ENCODE measurements at places on chromosomes 16 and 17.

GRCh38 chr16:69767459-69768229 lies 5.5 kb downstream of the WWP2 start:
- DNase-seq: peak; percentile 25
- H3K4me1 ChIP-seq: peaks cover 55% of the 10 kb centered on the region
- peaks cover under 1% of the 10 kb centered on the region for H3K36me3 ChIP-seq
- H3K27ac ChIP-seq: no peak overlapping the region

GRCh38 chr17:11539637-11540036 lies 58.6 kb upstream of the DNAH9 start:
- DNase-seq: no peak
- no peaks in the 10 kb centered on the region for H3K4me1 ChIP-seq

DNA sequence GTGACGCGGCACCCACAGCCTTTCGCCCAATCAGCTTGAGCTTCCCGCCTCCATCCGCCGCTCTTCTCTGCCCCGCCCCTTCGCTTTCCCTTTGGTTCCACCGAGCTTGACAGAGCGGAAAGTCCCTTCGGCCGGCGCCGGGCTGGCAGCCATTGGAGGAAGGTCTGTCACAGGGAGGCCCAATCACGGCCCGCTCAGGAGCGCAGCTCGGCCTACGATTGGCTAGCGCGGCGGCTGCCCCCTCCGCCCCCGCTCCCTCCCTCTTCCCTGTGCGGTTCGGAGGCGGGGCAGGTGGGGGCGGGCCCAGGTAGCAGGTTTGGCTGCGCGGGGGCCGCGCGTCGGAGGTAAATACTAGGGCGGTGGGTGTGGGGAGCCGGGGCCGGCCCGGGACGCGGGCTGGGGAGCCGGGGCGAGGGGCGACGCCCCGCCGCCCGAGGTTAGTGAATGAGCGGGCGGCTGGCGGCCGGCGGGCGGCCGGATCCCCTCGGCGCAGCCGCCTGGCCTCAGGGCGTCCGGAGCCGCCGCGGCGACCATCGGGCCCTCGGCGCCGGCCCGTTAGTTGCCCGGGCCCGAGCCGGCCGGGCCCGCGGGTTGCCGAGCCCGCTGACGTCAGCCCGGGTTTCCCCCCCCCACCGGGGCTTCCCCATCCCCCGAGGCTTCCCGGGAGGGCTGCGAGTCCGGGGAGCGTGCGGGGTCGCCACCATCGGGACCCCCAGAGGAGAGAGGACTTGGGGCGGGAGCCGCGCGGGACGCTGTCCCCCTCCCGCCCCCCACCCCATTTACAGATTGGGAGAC lies at the start of gene CYLD:
CYLD (plus strand) TSS at position 306 of the 795 bp plus-strand sequence. CDS start 7,613 bp downstream, outside the sequence.
- peak; percentile 100 for DNase-seq
- H3K4me1 ChIP-seq: peaks cover 44% of the 10 kb centered on the region
- no peaks in the 10 kb centered on the region for H3K27me3 ChIP-seq
- H3K27ac ChIP-seq: peak within 1 kb of the TSS; percentile 97

- peaks cover 7% of the 10 kb centered on the region for H3K4me1 ChIP-seq
- H3K27me3 ChIP-seq: no peaks in the 10 kb centered on the region
- no peak overlapping the region for H3K4me3 ChIP-seq
- no peak for DNase-seq
- peaks cover 5% of the 10 kb centered on the region for H3K36me3 ChIP-seq
- no peak overlapping the region for H3K27ac ChIP-seq
These were observed 28.7 kb downstream of the ADGRG5 start for GRCh38 chr16:57571098-57571497.

GRCh38 chr17:17322516-17323510 lies 19.6 kb downstream of the NT5M start:
- H3K36me3 ChIP-seq: no peaks in the 10 kb centered on the region
- DNase-seq: no peak
- no peak overlapping the region for H3K27ac ChIP-seq
- H3K4me1 ChIP-seq: no peaks in the 10 kb centered on the region
- H3K4me3 ChIP-seq: no peak overlapping the region

DNA sequence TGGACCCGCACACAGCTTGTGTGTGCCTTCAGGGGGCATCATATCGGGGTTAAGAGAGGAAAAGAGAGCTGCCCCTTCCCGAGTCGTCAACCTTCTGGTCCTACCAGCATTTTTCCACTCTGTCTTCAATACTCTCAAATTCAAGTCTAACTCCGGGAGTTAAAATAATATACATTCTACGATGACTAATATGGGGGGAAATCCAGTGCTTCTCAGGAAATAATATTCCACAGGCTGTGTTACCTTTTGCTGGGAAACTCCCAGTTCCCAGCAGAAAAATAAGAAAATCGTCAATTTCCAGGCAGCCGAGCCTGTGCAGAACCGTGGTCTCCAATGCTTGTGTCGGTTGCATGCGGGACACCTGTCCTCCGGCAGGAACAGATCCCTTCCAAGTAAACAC lies 105.0 kb upstream of the FOXF1 start:
- no peaks in the 10 kb centered on the region for H3K36me3 ChIP-seq
- no peak overlapping the region for H3K27ac ChIP-seq
- no peak for DNase-seq
- H3K4me3 ChIP-seq: no peak overlapping the region
- H3K4me1 ChIP-seq: no peaks in the 10 kb centered on the region

- no peaks in the 10 kb centered on the region for H3K4me1 ChIP-seq
- H3K27ac ChIP-seq: no peak overlapping the region
- DNase-seq: no peak
- H3K36me3 ChIP-seq: peaks cover 23% of the 10 kb centered on the region
- no peak overlapping the region for H3K4me3 ChIP-seq
- no peaks in the 10 kb centered on the region for H3K27me3 ChIP-seq
These were observed 132.5 kb downstream of the AATF start for GRCh38 chr17:37081287-37081686.

DNA sequence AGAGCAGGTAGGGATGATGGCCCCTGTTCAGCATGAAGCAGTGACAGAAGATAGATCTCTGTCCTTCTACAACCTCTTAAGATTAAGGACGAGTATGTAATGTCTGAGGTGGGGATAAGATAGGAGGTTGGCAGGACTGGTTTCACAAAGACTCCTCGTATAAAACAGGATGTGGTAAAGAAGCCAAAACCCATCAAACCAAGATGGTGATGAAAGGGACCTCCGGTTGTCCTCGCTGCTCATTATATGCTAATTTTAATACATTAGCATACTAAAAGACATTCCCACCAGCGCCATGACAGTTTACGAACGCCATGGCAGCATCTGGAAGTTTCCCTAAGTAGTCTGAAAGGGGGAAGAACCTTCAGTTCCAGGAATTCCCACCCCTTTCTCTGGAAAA lies 27.3 kb downstream of the MIS12 start:
- H3K4me3 ChIP-seq: no peak overlapping the region
- H3K27ac ChIP-seq: no peak overlapping the region
- DNase-seq: no peak
- H3K36me3 ChIP-seq: peaks cover 35% of the 10 kb centered on the region

- no peaks in the 10 kb centered on the region for H3K27me3 ChIP-seq
- peak overlapping the region; percentile 88 for H3K4me3 ChIP-seq
- peaks cover 24% of the 10 kb centered on the region for H3K36me3 ChIP-seq
- H3K27ac ChIP-seq: peak overlapping the region; percentile 99
- peak; percentile 92 for DNase-seq
- peaks cover 57% of the 10 kb centered on the region for H3K4me1 ChIP-seq
These were observed 834 bp upstream of the STAT3 start for GRCh38 chr17:42389135-42389417.

GRCh38 chr16:66382966-66383299 lies 16.4 kb downstream of the CDH5 start:
- no peak overlapping the region for H3K4me3 ChIP-seq
- no peak overlapping the region for H3K27ac ChIP-seq
- DNase-seq: no peak
- no peaks in the 10 kb centered on the region for H3K36me3 ChIP-seq
- H3K27me3 ChIP-seq: no peaks in the 10 kb centered on the region
- no peaks in the 10 kb centered on the region for H3K4me1 ChIP-seq

- H3K27me3 ChIP-seq: no peaks in the 10 kb centered on the region
- H3K4me1 ChIP-seq: peaks cover 5% of the 10 kb centered on the region
- no peak overlapping the region for H3K4me3 ChIP-seq
- no peak overlapping the region for H3K27ac ChIP-seq
- H3K36me3 ChIP-seq: peaks cover 11% of the 10 kb centered on the region
These were observed 26.9 kb downstream of the GPT2 start for GRCh38 chr16:46911038-46911437.

- peaks cover 23% of the 10 kb centered on the region for H3K4me1 ChIP-seq
- H3K36me3 ChIP-seq: peaks cover 73% of the 10 kb centered on the region
- H3K4me3 ChIP-seq: no peak overlapping the region
- no peak for DNase-seq
- H3K27me3 ChIP-seq: no peaks in the 10 kb centered on the region
- H3K27ac ChIP-seq: no peak overlapping the region
These were observed 53.6 kb upstream of the ICAM2 start for GRCh38 chr17:64073771-64074703.

DNA sequence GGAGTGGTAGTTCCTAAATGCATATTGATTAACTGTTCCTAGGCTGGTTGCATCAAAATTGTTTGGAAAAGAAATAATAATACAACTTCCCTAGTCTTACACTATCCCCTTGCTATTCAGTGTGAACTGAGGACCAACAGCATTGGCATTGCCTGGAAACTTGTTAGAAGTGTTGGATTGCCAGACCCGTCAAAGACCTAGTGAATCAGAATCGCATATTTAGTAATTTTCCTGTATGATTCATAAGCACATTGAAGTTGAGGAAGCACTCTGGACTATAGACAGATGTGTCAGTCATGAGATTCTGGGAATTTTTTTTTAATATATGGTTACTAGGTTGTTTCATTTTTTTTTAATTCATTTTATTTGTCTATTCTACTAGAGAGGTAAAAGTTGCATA lies 34.7 kb upstream of the KCNJ16 start:
- H3K36me3 ChIP-seq: no peaks in the 10 kb centered on the region
- H3K4me3 ChIP-seq: no peak overlapping the region
- H3K27ac ChIP-seq: no peak overlapping the region
- no peaks in the 10 kb centered on the region for H3K4me1 ChIP-seq

DNA sequence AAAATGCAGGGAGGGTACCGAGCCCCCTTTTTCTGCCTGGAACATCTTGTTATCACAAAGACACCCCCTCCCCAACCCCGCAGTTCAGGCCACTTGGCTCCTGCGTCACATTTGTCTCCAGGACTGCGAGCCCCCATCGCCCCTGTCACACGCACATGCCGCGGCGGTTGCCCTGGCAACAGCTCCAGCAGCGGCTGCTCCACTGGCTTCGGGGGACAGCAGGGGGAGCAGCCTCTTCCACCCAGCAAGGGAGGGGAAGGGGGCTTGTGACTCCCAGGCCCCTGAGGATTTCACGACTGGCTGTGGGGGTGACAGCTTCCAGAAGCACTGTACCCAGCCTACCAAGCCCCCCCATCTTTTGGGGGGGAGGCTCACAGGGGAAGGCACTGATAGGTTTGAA lies 2.6 kb downstream of the BAIAP3 start:
- no peak for DNase-seq
- no peaks in the 10 kb centered on the region for H3K36me3 ChIP-seq
- H3K4me1 ChIP-seq: peaks cover 21% of the 10 kb centered on the region
- no peak overlapping the region for H3K4me3 ChIP-seq

DNA sequence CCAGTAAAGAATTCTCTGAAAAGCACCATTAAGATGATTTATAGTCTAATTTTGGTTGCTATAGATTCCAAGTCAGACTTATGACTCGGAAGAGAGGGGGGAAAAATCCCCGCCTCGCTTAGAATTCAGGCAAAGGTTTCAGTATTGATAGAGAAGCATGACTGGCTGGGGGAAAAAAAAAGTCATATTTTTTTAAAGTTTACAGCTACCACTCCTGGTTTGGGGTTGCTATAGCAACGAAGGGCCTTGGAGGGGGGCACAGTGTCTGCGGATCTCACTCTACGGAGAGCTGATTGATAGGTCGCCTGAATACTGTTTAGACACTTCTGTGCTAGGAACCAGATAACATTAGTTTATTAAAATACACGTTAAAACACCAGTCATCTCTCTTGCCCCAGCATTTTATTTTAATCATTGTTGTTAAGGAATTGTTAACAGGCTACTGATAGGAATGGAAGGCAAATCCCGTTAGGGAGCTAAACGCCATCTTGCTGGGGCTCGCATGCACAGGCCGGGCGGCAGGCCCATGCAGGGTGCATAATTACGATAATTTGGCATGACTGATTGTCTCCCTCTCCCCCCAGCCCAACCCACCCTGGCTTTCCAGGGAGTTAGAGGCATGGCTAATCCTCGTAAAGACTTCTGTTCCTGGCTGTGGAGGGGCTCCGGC lies 380.0 kb upstream of the XYLT1 start:
- H3K27ac ChIP-seq: no peak overlapping the region
- no peak for DNase-seq
- no peaks in the 10 kb centered on the region for H3K4me1 ChIP-seq

DNA sequence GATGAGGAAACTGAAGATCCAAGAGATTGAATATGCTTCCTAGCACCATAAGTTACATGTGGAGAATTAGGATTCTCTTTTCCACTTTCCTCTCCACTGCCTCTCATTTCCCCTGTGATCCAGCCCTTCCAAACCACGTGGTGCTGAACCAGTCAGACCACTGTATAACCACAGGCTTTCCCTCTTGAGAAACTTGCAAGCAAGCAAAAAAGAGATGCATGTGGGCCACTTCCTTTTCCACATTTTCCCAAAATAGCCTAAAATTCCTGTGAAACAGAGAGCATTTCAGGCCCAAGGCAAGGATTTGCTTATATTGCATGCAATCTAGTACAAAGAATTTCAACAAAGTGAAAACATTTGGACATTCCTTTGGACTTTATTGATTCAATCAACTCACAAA lies 59.3 kb upstream of the KSR1 start:
- H3K27me3 ChIP-seq: peaks cover 9% of the 10 kb centered on the region
- H3K4me3 ChIP-seq: no peak overlapping the region
- H3K4me1 ChIP-seq: no peaks in the 10 kb centered on the region
- no peaks in the 10 kb centered on the region for H3K36me3 ChIP-seq
- no peak overlapping the region for H3K27ac ChIP-seq
- DNase-seq: no peak

GRCh38 chr16:86771506-86772460 lies 193.4 kb downstream of the FOXL1 start:
- no peaks in the 10 kb centered on the region for H3K4me1 ChIP-seq
- no peaks in the 10 kb centered on the region for H3K36me3 ChIP-seq
- no peak overlapping the region for H3K4me3 ChIP-seq
- DNase-seq: no peak
- H3K27me3 ChIP-seq: peaks cover 16% of the 10 kb centered on the region

- H3K27me3 ChIP-seq: peaks cover 11% of the 10 kb centered on the region
- DNase-seq: no peak
- no peaks in the 10 kb centered on the region for H3K36me3 ChIP-seq
- no peak overlapping the region for H3K27ac ChIP-seq
- no peaks in the 10 kb centered on the region for H3K4me1 ChIP-seq
These were observed 115.0 kb downstream of the SPACA3 start for GRCh38 chr17:33106525-33107165.

- H3K36me3 ChIP-seq: no peaks in the 10 kb centered on the region
- DNase-seq: peak; percentile 68
- peaks cover 4% of the 10 kb centered on the region for H3K27me3 ChIP-seq
- peaks cover 30% of the 10 kb centered on the region for H3K4me1 ChIP-seq
- H3K4me3 ChIP-seq: no peak overlapping the region
- H3K27ac ChIP-seq: no peak overlapping the region
These were observed 6.4 kb upstream of the GGT6 start for GRCh38 chr17:4566785-4567184.
